ENCODE measurements at places on chromosomes 11 and 22. TPM values are rescaled to one million over a fixed set of nuclear protein-coding genes. Genes with fewer than 3 reads are reported as not detected.

DNA sequence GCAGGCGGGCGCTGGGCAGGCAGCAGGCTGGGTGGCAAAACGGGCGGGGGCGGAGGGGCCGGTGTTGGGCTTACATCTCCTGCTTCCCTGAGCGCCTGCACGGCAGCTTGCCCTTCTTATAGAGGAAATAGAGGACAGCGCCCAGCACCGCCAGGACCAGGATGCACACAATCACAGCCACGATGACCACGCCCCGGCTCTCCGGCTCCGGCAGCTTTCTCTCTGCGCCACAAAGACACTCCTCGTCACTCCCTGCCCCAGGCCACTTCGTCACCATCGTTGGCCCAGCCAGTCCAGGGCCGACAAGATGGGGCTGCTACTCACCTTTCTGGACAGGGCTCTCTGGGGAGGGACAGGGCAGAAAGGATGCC, 6.3 kb downstream of the MCAM start:
- H3K27ac ChIP-seq = no peak overlapping the region
- no peak overlapping the region for H3K4me3 ChIP-seq
- DNase-seq = peak; percentile 55
- no peaks in the 10 kb centered on the region for H3K27me3 ChIP-seq
- H3K36me3 ChIP-seq = peaks cover 12% of the 10 kb centered on the region
- peaks cover 20% of the 10 kb centered on the region for H3K4me1 ChIP-seq

DNA sequence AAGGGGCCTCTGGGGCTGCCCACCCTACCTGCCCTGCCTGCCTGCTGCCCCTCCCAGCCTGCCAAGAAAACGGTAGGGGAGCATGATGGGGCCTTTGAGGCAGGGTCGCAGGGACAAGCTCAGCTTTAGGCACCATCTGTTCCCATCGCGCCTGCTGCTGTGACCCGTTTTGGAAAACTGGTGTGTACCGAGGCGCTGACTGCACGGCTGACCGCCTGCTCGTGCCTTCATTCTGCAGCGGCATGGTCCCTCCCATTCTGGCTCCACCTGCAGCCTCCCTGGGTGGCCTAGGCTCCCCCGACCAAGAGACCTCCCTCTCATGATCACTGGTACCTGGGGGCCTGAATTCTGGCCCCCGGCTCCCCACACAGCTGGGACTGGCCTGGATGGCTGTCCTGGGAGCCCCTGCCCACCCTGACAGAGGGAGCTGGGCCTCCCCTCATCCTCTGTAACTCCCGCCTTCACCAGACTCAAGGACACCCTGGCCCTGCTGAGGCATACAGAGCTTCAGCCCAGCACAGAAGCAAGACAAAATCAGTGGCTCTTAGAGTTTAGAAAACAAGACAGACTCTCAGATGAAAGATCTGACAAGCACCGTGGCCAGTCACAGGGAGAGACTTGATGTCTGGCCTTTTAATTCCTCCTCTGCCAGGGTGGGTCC, 6.5 kb upstream of the MYRF start:
- peaks cover 4% of the 10 kb centered on the region for H3K36me3 ChIP-seq
- no peak overlapping the region for H3K27ac ChIP-seq
- no peaks in the 10 kb centered on the region for H3K27me3 ChIP-seq
- no peak for DNase-seq

CASP5 gene
- total RNA-seq = not detected

LRRC10B gene
- under 0.01 TPM for total RNA-seq

NXPE2 gene
- 0.29 TPM for total RNA-seq

- no peak overlapping the region for H3K4me3 ChIP-seq
- no peaks in the 10 kb centered on the region for H3K4me1 ChIP-seq
- DNase-seq = peak; percentile 78
- H3K36me3 ChIP-seq = no peaks in the 10 kb centered on the region
- H3K27ac ChIP-seq = no peak overlapping the region
These were observed 789.9 kb downstream of the BRD1 start for GRCh38 chr22:49037701-49038245.

- no peaks in the 10 kb centered on the region for H3K4me1 ChIP-seq
- H3K27me3 ChIP-seq = peaks cover 7% of the 10 kb centered on the region
- no peak overlapping the region for H3K4me3 ChIP-seq
These were observed 31.3 kb downstream of the MYO7A start for GRCh38 chr11:77159219-77159936.

GRCh38 chr11:57124505-57124904, 57.2 kb upstream of the LRRC55 start:
- H3K4me1 ChIP-seq = no peaks in the 10 kb centered on the region
- no peaks in the 10 kb centered on the region for H3K36me3 ChIP-seq
- H3K4me3 ChIP-seq = no peak overlapping the region
- DNase-seq = peak; percentile 3
- H3K27me3 ChIP-seq = peaks cover 21% of the 10 kb centered on the region

- no peak overlapping the region for H3K27ac ChIP-seq
- H3K4me1 ChIP-seq = no peaks in the 10 kb centered on the region
- no peak overlapping the region for H3K4me3 ChIP-seq
- H3K27me3 ChIP-seq = no peaks in the 10 kb centered on the region
- no peaks in the 10 kb centered on the region for H3K36me3 ChIP-seq
- DNase-seq = no peak
These were observed 16.6 kb downstream of the CYB5R2 start for GRCh38 chr11:7656704-7657103.

GRCh38 chr22:49310354-49310753, 517.3 kb downstream of the BRD1 start:
- H3K36me3 ChIP-seq = no peaks in the 10 kb centered on the region
- H3K27me3 ChIP-seq = no peaks in the 10 kb centered on the region
- no peaks in the 10 kb centered on the region for H3K4me1 ChIP-seq
- peak; percentile 3 for DNase-seq
- H3K4me3 ChIP-seq = no peak overlapping the region
- no peak overlapping the region for H3K27ac ChIP-seq

DNA sequence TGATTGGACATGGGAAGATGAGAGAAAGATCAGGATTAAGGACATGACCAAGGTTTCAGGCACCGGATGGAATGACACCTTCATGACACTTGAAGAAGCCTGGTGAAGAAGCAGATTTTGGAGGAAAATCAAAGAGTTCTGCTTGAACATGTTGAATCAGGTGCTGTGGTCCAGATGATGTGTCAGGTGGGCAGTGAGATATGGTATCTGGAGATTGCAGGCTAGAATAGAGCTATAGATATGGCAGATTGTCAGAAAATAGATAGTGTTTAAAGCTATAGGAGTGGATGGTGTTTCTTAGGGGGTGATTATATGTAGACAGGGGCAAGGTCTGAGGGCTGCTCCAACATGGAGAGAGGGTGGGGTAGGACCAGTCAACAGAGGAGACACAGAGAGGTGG, 40.2 kb downstream of the PANX1 start:
- H3K4me3 ChIP-seq = no peak overlapping the region
- no peak overlapping the region for H3K27ac ChIP-seq
- no peaks in the 10 kb centered on the region for H3K4me1 ChIP-seq
- DNase-seq = no peak
- no peaks in the 10 kb centered on the region for H3K27me3 ChIP-seq

TMEM80 gene
- total RNA-seq = 17.4 TPM

DNA sequence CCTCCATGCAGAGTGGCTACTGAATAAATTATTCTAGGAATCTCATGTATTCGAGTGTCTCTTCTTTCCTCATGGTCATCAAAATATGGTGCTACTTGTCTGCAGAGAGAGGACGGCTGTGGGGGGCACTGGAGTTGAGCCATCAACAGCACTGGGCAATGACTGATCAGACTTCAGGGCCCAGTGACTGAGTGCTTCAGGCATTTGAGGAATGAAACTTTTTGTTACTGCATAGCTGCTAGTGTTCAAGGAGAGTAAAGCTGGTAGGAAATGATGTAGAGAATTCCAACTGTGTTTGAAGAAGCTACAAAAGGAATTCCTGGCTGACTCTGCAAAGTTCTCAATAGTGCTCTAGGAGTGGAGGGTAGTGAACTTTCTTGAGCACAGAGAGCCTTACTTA, 277.7 kb downstream of the CADM1 start:
- H3K4me3 ChIP-seq = no peak overlapping the region
- H3K36me3 ChIP-seq = no peaks in the 10 kb centered on the region
- no peak overlapping the region for H3K27ac ChIP-seq
- H3K27me3 ChIP-seq = no peaks in the 10 kb centered on the region
- peak; percentile 23 for DNase-seq
- peaks cover 4% of the 10 kb centered on the region for H3K4me1 ChIP-seq

GRCh38 chr11:119905162-119905561, 176.2 kb upstream of the NECTIN1 start:
- no peaks in the 10 kb centered on the region for H3K4me1 ChIP-seq
- H3K27ac ChIP-seq = no peak overlapping the region
- H3K4me3 ChIP-seq = no peak overlapping the region

- H3K4me3 ChIP-seq = no peak overlapping the region
- H3K27me3 ChIP-seq = peaks cover 11% of the 10 kb centered on the region
- H3K27ac ChIP-seq = no peak overlapping the region
These were observed 168.9 kb downstream of the MIAT start for GRCh38 chr22:26825960-26826935.

DNA sequence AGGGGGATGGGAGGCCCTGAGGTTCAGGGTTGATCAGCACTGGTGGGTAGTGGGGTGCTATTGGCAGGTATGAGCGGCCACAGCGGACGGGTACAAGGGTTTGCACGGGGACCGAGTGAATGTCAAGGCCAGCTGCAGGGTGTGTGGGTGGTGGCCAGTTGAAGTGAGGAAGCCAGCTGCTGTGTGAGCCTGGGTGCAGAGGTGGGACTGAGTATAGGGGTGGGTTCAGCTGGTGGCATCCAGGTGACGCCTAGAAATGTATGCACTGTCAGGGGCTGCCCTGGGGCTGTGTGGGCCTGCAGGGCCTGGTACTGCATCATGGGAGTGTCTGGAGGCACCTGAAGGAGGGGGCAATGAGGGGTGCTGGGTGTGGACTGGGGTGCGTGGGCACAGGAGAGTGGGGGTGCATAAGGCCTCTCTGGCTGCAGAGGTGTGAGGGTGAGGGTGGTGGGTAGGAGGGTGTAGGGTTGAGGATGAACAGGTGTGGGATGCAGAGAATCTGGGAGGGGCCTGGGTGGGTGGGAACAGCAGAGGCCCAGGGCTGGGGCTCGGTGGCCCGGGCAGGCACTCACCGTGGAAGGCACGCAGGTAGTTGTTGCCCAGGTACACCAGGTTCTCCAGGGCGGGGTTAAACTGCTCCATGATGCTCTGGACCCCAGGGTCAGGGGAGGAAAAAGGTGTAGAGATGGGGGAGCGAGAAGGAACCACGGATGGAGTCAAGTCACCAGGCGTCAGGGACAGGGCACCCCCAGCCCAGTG, 1.7 kb downstream of the BAIAP2L2 start:
- H3K4me3 ChIP-seq = no peak overlapping the region
- no peaks in the 10 kb centered on the region for H3K36me3 ChIP-seq
- peak; percentile 39 for DNase-seq
- no peak overlapping the region for H3K27ac ChIP-seq

SLC22A12 gene
- total RNA-seq = not detected

GRCh38 chr11:63610604-63611394, 3.4 kb downstream of the PLAAT3 start:
- DNase-seq = peak; percentile 68
- H3K27me3 ChIP-seq = no peaks in the 10 kb centered on the region
- H3K4me3 ChIP-seq = peak overlapping the region; percentile 36
- no peaks in the 10 kb centered on the region for H3K36me3 ChIP-seq
- H3K27ac ChIP-seq = peak overlapping the region; percentile 73
- H3K4me1 ChIP-seq = peaks cover 51% of the 10 kb centered on the region

CTSW gene
- total RNA-seq = not detected

- H3K4me1 ChIP-seq = no peaks in the 10 kb centered on the region
- no peak for DNase-seq
- H3K36me3 ChIP-seq = no peaks in the 10 kb centered on the region
- H3K4me3 ChIP-seq = no peak overlapping the region
- H3K27me3 ChIP-seq = no peaks in the 10 kb centered on the region
These were observed 173.2 kb downstream of the MN1 start for GRCh38 chr22:27628341-27628740.

GRCh38 chr11:19712281-19713195, at the start of gene NAV2:
TSS of gene NAV2 (plus strand) at chr11:19712837. CDS start at chr11:19713696, 859 bp downstream.
- H3K4me1 ChIP-seq = peaks cover 38% of the 10 kb centered on the region
- H3K27ac ChIP-seq = peak within 1 kb of the TSS; percentile 95
- H3K4me3 ChIP-seq = peak within 1 kb of the TSS; percentile 87
- no peaks in the 10 kb centered on the region for H3K36me3 ChIP-seq

KCTD17 gene
- total RNA-seq = 25.0 TPM

- no peak overlapping the region for H3K4me3 ChIP-seq
- peak overlapping the region; percentile 58 for H3K27ac ChIP-seq
- DNase-seq = peak; percentile 98
- H3K27me3 ChIP-seq = no peaks in the 10 kb centered on the region
- peaks cover 16% of the 10 kb centered on the region for H3K4me1 ChIP-seq
These were observed 14.4 kb downstream of the SCARF2 start for GRCh38 chr22:20423008-20423905.

DNA sequence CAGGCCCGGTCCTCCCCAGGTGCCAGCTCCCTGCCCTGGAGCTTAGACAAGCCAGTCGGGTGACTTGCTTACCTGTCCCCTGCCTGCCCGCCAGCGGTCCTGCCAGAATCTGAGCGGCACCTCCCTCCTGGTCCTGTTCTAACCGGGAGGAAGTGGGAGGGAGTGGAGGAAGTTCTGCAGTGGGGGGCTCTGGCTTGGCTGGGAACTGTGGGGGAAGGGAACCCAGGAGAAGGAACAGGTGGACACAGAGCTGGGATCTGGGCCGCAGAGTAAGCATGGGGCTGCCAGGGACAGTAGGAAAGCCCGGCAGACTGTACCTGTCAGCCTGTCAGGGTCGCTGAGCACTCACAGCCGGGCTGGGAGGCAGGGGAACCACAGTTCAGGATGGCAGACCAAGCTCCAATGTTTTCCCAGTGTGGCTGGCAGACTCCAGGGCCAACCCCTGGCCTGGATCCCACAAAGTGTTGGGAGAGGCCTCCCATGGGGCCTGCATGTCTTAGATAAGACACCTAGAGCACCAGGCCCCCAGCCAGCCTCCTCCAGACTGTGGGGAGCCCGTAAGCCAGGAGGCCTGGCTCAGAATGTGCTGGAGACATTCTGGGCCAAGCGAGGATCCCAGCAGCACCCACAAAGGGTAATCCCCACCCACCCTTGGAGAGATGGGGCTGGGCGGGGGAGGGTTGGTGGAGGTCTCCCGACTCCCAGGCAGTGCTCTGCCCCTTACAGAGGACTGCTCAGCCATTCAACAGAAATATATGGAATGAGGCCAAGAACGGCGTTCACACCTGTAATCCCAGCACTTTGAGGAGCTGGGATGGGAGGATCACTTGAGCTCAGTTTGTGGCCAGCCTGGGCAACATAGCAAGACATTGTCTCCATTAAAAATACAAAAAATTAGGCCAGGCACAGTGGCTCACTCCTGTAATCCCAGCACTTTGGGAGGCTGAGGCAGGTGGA, 2.3 kb downstream of the CYB5R3 start:
- no peaks in the 10 kb centered on the region for H3K27me3 ChIP-seq
- H3K4me3 ChIP-seq = no peak overlapping the region
- peak; percentile 86 for DNase-seq

C11orf52 gene
- 1.2 TPM for total RNA-seq

DNA sequence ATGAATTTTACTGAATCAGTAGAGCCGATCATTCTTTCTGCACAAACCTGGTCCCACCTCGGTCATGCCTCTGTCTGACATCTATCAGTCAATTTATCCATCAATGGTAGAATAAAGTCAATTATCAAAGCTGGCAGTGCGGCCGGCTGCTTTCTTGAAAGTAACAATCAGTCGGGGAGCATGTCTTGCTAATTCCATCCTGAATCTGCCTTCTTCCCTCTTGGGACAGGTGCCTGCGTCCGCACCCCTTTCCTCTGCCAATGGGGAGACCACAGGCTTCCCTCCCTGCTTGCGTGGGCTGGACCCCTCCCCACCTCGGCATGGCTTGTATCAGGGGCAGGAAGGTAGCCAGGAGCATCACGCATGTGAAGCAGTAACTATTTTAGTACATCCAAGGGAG, 962.9 kb downstream of the BRD1 start:
- no peaks in the 10 kb centered on the region for H3K36me3 ChIP-seq
- DNase-seq = no peak
- H3K4me1 ChIP-seq = no peaks in the 10 kb centered on the region
- no peak overlapping the region for H3K27ac ChIP-seq

Data from osteoblast (primary cell).